ENCODE measurements at places on chromosomes 2 and 18.
A peak's percentile ranks its signal among the peaks of the same experiment; 100 is the strongest.

DNA sequence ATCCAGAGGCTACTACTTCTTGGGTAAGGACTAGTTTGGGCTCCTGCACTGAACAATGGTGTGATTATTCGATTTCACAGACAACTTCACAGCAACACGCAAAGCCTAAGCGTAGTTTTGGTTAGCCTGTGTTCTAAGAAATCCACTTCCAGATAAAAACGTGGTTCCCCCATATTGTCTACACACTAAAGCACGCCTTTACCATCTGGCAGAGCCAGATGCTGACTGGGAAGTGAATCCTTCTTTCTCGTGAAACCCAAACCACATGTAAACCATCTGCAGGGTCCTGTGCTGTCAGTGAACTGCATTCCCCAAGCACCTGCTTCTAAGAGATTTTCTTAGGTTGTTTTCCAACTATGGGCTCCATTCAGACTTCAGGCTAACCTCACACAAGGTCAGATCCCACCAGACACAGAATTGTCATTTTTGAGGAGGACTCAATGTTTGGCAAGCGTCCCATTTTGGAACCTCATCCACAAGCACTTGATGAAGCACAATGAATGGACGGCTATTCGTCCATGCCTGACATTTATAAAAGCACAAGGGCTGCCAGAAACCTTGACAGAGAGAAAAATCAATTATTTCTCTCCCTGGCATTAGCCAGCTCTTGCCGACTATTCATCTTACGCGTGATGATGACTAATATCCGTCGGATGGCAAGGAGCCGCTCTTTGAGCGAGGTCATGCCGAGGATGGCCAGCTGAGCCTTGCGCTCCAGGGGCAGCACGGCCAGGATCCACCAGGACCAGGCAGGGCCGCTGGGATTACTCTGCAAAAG, 38.4 kb downstream of the LONRF2 start:
- no peak for DNase-seq

GRCh38 chr2:237927986-237928385, 38.8 kb upstream of the UBE2F start:
- no peak for DNase-seq

DNA sequence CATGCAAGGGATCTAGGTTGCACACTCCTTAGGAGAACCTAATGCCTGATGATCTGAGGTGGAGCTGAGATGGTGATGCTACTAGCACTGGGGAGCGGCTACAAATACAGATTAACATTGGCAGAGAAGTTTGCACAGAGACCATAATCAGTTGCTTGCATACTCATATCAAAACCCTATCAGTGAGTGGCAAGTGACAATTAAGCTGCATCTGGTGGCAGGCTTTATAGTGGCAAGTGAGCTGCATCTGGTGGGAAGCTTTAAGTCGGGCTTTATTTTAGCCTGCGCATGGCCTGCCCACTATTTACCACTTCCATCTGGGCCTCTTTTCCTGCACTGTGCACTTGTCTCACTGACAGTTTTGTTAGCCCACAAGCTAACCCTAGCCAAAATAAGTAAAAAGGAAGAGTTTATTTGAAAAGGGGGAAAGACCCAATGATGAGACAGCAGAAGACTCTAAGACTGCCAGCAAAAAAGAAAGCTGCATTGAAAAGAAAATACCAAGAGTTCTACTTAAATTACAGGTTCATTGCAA, 140.9 kb upstream of the B3GNT2 start:
- no peak for DNase-seq

DNA sequence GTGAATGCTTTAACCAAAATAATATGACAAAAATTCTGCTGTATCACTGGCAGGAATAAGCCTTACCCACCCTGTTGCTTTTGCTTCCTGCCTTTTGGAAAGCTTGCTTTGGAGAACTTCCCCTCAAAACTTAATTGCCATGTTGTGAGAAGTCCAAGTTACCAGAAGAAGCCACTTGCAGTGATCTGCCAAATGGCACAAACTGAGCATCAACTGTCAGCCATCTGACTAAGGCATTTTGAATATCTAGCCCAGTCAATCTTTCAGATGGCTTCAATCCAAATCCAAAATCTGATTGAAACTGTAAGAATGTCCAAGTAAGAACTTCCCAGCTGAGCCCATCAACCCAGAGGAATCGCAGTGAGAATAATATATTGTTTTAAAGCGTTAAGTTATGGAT, 216.5 kb upstream of the ZC3H15 start:
- DNase-seq, result no peak

GRCh38 chr2:44005846-44006245, 10.1 kb upstream of the LRPPRC start:
- DNase-seq, result no peak

DNA sequence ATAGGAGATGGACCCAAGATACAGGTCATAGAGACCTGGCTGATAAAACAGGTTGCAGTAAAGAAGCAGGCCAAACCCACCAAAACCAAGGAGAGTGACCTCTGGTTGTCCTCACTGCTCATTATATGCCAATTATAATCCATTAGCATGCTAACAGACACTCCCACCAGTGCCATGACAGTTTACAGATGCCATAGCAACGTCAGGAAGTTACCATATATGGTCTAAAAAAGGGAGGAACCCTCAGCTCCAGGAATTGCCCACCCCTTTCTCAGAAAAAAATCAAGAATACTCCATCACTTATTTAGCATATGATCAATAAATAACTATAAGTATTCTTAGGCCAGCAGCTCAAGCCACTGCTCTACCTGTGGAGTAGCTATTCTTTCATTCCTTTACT, 574.7 kb upstream of the ID2 start:
- DNase-seq, result no peak

DNA sequence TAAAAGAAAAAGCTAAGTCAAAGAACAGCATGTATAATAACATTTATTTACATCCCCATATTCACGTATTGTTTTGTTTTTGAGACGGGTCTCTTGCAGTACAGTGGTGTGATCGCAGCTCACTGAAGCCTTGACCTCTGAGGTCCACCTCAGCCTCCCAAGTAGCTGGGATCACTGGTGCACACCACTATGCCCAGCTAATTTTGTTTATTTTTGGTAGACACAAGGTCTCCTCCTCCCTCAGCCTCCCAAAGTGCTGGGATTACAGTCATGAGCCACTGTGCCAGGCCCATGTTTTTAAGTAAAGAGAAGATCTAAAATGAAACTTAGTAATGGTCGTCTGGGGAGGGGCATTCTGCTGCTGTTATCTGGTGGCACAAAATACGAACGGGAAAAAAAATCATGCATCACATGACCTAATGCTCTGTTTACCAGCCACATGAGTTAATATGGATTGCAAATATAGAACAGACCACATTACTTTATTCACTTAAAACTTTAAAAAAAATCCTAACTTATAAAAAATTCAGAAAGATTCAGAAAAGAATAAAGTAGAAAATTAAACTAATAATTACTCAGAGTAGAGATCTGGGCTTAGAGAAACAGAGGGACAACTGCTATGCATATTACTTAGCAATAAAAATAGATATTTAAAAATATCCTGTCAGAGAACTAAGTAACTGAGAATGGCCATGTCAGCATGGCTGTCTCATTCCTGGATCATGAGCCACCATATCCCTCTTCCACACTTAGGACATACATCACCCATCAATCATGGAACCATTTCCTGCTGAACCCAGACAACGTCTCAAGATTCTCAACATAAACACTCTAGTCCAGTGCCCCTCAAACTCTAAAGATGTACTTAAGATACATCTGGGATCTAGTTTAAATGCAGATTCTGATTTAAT, 7.3 kb downstream of the MMADHC start:
- DNase-seq, result no peak

DNA sequence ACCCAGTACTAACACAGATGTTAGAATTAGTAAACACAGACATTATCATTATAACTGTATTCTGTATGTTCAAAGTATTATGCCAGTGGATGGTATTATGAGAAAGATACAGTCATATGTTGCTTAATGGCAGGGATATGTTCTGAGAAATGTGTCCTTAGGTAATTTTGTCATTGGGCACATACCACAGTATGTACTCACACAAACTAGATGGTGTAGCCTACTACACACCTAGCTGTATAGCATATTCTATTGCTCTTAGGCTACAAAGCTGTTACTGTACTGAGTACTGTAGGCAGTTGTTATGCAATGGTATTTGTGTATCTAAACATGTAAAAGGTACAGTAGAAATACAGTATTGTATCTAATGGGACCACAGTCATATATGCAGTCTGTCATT, 53.8 kb downstream of the GTF3C3 start:
- no peak for DNase-seq

DNA sequence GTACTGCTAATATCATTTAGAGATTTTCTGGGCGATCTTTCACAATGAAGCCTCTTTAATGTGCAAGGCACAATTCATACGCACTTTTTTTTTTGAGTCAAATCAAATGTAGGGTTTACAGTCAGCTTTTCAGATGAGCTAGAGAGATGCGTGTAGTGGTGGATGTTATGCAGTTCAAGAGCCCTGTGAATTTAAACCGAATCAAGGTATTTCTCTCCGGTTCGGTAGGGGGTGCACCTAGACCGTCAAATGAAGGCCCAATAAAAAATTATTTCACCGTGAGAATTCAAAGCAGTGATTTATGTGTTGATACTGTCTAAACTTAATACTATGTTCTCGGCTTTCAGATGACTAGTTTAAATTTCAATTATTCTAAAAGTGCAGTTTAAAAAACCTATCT, 1.1 kb downstream of the PTH2R start:
- no peak for DNase-seq

GRCh38 chr2:216289470-216289869, 82.8 kb downstream of the MARCHF4 start:
- no peak for DNase-seq

GRCh38 chr18:62808123-62808522, 92.8 kb downstream of the PHLPP1 start:
- DNase-seq, result no peak

- DNase-seq, result no peak
These were observed 255.1 kb upstream of the ETAA1 start for GRCh38 chr2:67142071-67142470.

GRCh38 chr2:36963106-36963505, 3.2 kb downstream of the STRN start:
- DNase-seq, result no peak

DNA sequence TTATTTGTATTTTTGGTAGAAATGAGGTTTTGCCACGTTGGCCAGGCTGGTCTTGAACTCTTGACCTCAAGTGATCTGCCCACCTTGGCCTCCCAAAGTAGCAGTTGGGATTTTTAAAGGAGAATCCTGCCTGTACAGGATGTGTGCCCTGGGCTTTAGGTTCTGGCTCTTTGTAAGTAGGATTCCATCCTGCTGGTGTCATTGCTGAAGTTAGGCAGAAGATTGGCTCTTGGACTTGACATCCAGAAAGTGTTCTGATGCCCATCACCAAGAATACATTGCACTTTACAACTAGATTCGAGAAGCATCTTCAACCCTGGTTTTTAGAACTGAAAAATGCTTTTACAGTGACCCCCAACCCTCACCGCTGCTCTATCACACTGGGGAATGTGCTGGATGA, 4.4 kb upstream of the TWIST2 start:
- no peak for DNase-seq

GRCh38 chr2:11678306-11678960, 8.4 kb upstream of the NTSR2 start:
- DNase-seq, result no peak

GRCh38 chr2:20556756-20557155, 94.1 kb downstream of the HS1BP3 start:
- DNase-seq, result no peak

DNA sequence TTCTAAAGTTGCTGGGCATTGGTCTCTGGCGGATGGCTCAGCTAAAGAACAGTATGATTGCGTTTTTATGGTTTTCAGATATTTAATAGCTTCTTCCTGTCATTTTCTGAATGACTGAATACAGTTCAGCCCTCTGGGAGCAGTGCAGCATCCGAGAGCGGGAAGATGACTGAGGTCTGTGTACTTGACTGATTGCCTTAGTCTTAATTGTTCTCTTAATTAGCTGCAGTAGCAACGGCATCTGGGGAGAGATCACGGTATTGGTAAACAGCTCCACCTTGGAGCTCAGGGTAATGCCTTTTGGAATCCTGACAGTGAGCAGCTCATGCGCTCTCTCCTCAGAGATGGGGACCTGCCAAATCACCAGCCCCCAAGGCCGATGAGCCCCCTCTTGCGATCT, 481.4 kb upstream of the SPRED2 start:
- no peak for DNase-seq

GRCh38 chr2:148483665-148484064, 160.9 kb upstream of the EPC2 start:
- no peak for DNase-seq

GRCh38 chr2:56170504-56170903, 13.3 kb upstream of the CCDC85A start:
- no peak for DNase-seq

- DNase-seq, result peak; percentile 40
These were observed 49.9 kb downstream of the RAB31 start for GRCh38 chr18:9757827-9758621.

DNA sequence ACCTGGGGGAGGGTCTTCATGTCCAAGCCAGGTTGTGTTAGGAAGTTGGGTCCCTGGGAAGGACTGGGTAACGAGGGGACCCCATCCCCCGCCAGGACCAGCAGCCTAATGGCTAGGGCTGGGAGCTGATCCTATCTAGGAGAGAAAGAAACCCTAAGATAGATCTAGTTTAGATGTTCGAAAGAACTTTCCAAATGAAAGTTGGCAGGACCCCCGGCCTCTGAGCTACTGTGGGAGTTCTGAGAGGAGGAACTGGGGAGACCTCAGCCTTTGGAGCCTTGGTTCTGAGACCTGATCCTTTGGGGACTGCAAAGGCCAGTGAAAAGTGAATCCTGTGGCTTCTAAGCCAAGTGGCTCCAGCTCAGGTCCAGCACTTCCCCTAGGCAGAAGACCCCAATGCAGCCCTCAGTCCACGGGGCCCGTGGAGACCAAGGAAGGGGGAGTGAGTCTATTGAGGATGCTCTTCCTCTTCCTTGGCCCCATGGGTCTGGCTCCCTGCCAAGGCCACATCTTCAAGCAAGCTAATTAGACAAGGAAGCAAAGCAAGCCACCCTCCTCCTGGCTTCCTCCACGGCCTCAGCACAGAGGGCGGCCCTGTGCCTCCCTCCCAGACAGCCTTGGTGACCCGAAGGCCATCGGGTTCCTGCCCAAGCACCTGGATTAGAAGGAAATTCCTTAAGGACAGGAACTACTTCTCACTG, 23.5 kb downstream of the CCT7 start:
- DNase-seq, result no peak

- DNase-seq, result no peak
These were observed 55.1 kb downstream of the LTBP1 start for GRCh38 chr2:33001823-33002222.

- DNase-seq, result no peak
These were observed 488.8 kb upstream of the FSHR start for GRCh38 chr2:49643149-49643548.

DNA sequence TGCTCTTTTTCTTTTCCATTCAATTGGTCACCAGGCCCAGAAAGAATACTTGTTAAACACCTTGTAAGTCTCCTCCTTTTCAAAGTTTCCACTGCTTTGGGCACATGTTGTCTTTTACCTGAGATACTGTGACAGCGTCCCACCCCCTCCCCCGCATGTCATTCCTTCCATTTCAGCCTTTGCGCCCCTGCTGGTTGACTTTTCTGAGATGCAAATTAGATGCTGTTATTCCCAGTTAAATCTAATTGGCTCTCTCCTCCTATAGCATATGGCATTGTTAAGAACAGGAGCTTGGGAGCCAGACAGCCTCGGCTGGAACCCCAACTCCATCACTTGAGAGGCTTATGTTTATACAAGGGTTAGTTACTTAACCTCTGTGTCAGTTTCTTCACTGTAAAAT, 80.3 kb upstream of the GAREM1 start:
- DNase-seq, result no peak
